T-helper 17 cell (primary cell): ENCODE measurements at places on chromosomes 11 and 22. TPM values are rescaled to one million over a fixed set of nuclear protein-coding genes. Genes with fewer than 3 reads are reported as not detected.

GRCh38 chr11:131899950-131900580, 529.6 kb downstream of the NTM start:
- no peaks in the 10 kb centered on the region for H3K36me3 ChIP-seq
- H3K27me3 ChIP-seq: no peaks in the 10 kb centered on the region

- no peak for DNase-seq
- H3K36me3 ChIP-seq: peaks cover 3% of the 10 kb centered on the region
- no peaks in the 10 kb centered on the region for H3K27me3 ChIP-seq
- no peak overlapping the region for H3K4me3 ChIP-seq
- H3K4me1 ChIP-seq: peaks cover 8% of the 10 kb centered on the region
- H3K27ac ChIP-seq: no peak overlapping the region
Observed at GRCh38 chr11:122776546-122776945, 61.8 kb upstream of the CRTAM start.

DNA sequence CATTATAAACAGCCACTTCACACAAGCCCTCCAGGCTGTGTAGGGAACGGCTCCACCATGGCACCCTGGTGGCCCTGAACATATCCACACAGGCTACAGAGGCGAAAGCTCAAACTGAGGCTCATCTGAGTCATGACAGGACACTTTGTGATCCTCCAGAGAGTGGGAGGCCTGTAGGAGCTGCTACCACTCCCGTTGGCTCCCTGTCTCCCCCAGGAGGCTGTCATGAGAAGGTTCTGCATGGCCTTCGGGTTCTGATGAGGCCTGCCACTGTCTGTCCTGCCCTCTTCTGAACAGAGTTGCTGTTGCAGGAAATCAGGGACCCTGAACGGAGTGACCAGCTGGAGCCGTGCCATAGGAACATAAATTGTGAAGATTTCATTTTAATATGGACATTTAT, 23.8 kb upstream of the ALDH3B2 start:
- H3K27me3 ChIP-seq: peaks cover 56% of the 10 kb centered on the region
- H3K27ac ChIP-seq: no peak overlapping the region
- DNase-seq: no peak

DNA sequence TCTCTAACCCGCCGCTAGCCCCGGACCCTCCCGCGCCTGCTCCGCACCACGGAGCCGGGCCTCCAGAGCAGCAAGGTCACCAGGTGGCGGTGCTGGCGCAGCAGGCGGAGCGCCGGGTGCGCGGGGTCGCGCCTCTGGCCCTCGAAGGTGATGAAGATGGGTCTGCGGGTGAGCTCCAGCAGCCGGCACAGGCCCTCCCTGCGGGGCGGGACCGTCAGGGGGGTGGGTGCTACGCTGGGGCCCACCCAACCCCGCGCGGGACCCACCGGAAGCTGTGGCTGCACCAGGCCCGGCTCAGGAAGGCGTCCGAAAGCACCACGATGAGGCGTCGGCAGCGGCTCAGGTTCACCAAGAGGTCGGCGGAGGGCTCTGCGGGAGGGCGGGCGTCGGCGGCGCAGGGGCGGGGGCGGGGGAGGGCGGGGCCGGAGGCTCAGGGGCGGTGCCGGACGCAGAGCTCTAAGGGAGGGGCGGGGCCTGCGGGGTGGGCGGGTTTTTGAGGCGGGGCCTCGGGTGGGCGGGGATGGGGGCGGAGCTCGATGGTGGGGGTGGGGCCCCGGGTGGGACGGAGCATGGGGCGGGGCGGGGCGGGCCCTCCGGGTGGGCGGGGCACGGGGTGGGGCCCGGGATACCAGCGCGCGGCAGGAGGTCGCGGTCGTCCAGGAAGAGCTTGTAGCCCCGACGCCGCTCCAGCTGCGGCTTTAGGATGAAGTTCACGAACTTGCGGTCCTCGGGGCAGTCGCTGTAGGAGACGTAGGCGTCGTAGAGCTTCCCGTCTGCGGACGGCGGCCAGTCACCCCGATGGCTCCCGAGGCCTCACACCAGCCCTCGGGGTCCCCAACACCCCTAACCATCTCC, 7.8 kb downstream of the SIGIRR start:
- peaks cover 8% of the 10 kb centered on the region for H3K4me1 ChIP-seq
- peak overlapping the region; percentile 63 for H3K4me3 ChIP-seq
- DNase-seq: peak; percentile 95

The KRTAP5-8 gene
- total RNA-seq: not detected

The RASL10A gene
- not detected for total RNA-seq

GRCh38 chr22:40997520-40997919, 46.3 kb downstream of the RBX1 start:
- H3K27ac ChIP-seq: no peak overlapping the region
- no peak overlapping the region for H3K4me3 ChIP-seq
- H3K36me3 ChIP-seq: peaks cover 3% of the 10 kb centered on the region
- DNase-seq: no peak

The ZNF195 gene
- 27.6 TPM for total RNA-seq

GRCh38 chr11:8839957-8840945, 70.7 kb upstream of the AKIP1 start:
- no peak overlapping the region for H3K27ac ChIP-seq
- peaks cover 7% of the 10 kb centered on the region for H3K36me3 ChIP-seq
- no peak for DNase-seq
- peaks cover 8% of the 10 kb centered on the region for H3K4me1 ChIP-seq
- H3K4me3 ChIP-seq: no peak overlapping the region

DNA sequence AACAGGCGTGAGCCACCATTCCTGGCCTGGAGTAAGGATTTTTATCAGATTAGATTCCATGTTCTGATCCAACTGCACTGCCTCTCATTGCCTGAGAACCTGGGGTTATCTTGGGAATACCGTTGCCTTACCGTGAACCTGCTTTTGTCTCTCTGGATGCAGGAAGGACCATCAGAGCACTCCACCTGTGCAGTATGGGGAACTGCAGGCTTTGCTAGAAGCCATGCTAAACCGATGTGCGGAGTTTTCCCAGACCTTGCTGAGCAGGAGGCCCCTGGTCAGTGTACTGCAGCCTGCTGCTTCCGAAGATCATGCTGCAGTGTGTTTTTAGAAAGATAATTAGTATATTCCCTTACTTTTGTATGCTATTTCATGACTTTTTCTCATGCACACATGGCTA, 43.6 kb downstream of the MEI1 start:
- H3K4me3 ChIP-seq: no peak overlapping the region
- H3K27me3 ChIP-seq: peaks cover 13% of the 10 kb centered on the region

The GLYATL2 gene
- total RNA-seq: not detected

- H3K36me3 ChIP-seq: no peaks in the 10 kb centered on the region
- no peak overlapping the region for H3K4me3 ChIP-seq
- H3K4me1 ChIP-seq: no peaks in the 10 kb centered on the region
- no peak overlapping the region for H3K27ac ChIP-seq
- no peak for DNase-seq
Observed at GRCh38 chr22:48204296-48204695, 1441.8 kb downstream of the TBC1D22A start.

DNA sequence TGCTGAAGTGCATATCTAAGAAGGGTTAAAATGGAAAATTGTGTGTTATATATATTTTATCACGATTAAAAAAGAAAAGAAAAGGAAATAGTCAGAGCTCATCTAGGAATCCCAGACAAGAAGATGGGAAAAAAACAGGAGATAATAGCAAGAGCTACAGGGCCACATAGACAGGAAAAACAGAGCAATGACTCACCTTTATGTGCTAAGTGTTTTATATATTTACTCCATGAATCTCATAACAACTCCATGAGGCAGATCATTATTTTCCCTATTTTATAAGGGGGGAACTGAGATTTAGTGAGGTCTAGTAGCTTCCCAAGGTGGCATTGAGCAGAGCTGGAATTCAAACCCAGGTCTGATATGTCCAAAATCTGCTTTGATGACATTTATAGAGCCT, 18.1 kb upstream of the ELF5 start:
- H3K27me3 ChIP-seq: peaks cover 17% of the 10 kb centered on the region
- no peaks in the 10 kb centered on the region for H3K4me1 ChIP-seq
- no peaks in the 10 kb centered on the region for H3K36me3 ChIP-seq
- H3K27ac ChIP-seq: no peak overlapping the region
- H3K4me3 ChIP-seq: no peak overlapping the region

The TMEM132A gene
- total RNA-seq: not detected

GRCh38 chr11:111528557-111528956, 12.0 kb upstream of the LAYN start:
- peaks cover 16% of the 10 kb centered on the region for H3K27me3 ChIP-seq
- no peak overlapping the region for H3K4me3 ChIP-seq
- no peaks in the 10 kb centered on the region for H3K36me3 ChIP-seq
- H3K4me1 ChIP-seq: peaks cover 11% of the 10 kb centered on the region
- no peak for DNase-seq
- no peak overlapping the region for H3K27ac ChIP-seq

DNA sequence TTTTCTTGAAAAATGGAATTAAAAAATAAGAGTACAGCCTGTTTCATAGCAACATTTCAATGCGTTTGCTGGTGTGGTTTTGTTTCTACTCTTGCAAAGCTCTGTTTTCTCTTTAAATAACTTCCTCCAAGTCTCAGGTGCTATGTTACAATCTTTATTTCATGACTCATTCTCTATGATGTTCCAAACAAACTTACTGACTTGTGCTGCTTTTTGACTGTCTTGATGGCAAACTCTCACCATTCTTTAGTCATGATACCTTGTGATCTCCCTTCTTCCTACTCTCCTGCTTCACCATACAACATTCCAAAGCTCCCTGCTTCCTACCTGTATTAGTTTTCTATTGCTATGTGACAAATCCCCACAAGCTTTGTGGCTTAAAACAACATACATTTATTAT, 166.1 kb downstream of the C11orf91 start:
- DNase-seq: no peak
- no peaks in the 10 kb centered on the region for H3K4me1 ChIP-seq
- peaks cover 52% of the 10 kb centered on the region for H3K27me3 ChIP-seq
- H3K4me3 ChIP-seq: no peak overlapping the region
- H3K27ac ChIP-seq: no peak overlapping the region

DNA sequence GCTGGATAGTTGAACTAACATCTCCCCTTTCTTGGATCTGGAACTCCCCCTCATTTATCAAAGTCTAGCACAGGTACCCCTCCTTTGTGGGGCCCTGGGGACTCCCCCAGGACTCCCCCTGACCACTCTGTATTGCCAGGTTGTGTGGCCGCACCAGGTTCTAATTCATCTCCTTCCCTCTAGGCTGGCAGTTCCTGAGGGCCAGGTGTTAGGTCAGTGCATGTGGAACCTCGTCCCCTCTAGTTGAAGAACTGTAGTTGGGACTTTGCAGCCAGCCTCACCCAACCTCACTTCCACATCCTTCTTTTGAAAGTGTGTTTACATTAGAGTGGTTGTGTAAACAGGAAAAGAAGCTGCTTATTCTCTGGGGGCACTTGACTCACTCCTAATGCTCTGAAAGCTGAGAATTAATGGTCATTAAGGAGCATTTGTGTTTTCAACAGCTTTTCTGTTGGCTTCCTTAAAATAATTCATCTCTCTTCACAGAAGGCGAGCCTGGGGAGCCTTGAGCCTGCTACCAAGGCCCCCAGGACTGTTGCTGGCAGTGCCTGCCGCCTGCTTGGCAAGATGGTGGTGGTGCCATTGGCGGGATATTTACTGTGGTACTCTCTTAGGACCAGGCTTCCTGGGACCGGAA, 11.8 kb downstream of the UPB1 start:
- no peak for DNase-seq
- no peak overlapping the region for H3K4me3 ChIP-seq
- H3K36me3 ChIP-seq: peaks cover 2% of the 10 kb centered on the region
- no peak overlapping the region for H3K27ac ChIP-seq

The SLC5A4 gene
- total RNA-seq: not detected

DNA sequence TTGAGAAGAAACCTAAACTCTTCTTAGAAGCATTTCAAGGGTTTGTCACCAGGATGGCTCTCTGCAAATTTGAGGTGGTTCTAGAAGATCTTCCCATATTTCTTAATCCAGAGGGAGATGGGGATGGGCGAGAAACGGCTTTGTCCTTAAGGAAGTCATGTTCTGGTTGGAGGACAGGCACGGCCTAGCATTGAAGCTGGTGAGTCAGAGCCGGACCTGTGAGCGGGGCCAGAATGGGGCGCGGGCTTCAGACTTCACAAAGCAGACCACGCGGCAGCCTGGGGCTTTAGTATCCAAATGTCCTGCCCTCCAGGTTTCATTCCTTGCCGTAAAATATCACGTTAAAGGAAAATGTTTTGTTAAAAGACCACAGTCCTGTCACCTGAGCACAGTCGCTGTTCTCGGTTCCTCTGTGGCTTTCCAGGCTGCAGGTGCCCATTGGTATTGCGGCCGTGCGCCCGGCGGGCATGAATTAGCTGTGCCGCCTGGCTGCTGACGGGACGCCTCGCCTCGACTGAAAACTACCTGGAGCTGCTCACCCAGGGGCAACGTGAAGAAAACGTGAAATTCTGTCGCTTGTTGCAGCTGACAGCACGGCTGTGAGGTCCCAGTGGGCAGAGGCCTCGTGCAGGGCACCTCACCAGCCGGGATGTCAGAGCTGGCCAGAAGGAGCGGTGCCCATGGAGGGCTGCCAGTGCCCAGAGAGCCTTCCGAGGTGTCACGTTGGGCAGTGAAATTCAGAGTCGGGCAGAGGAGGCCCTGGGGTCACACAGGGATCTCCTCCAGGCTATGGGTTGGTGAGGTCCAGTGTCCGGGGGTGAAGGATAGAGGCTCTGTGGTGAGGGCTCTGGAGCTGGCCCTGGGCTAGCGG, 59.0 kb downstream of the LRP5 start:
- H3K27ac ChIP-seq: no peak overlapping the region
- peaks cover 3% of the 10 kb centered on the region for H3K4me1 ChIP-seq
- H3K4me3 ChIP-seq: no peak overlapping the region
- peaks cover 7% of the 10 kb centered on the region for H3K27me3 ChIP-seq
- H3K36me3 ChIP-seq: peaks cover 2% of the 10 kb centered on the region

- no peak overlapping the region for H3K27ac ChIP-seq
- no peak for DNase-seq
- H3K36me3 ChIP-seq: peaks cover under 1% of the 10 kb centered on the region
- no peaks in the 10 kb centered on the region for H3K27me3 ChIP-seq
Observed at GRCh38 chr11:65774525-65775306, 6.1 kb downstream of the AP5B1 start.

DNA sequence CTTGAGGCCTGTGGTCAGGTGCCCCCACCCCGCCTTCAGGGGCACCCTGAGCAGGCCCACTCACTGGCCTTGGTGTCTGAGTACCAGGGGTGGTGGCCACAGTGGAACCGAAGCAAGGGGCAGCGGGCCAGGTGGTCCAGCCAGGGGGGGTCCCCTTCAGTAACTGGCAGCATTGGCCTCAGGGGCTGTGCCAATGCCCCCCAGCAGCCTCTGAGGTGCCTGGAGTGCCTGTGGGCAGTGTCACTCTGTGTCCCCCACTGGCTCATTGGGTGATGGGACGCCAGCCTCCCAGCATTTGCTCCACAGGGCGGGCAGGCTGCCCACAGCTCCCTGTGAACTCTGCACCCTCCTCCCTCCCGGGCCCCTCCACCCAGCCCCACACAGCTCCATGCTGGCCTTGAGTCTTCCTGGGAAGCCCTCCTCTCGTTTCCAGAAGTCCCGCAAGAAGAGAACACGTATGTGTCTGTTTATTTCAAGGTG, 29.5 kb upstream of the CARS1 start:
- no peak for DNase-seq
- no peaks in the 10 kb centered on the region for H3K27me3 ChIP-seq
- no peak overlapping the region for H3K27ac ChIP-seq
- H3K4me1 ChIP-seq: peaks cover under 1% of the 10 kb centered on the region

The MISFA gene
- 1.9 TPM for total RNA-seq

- no peak overlapping the region for H3K4me3 ChIP-seq
- peaks cover 6% of the 10 kb centered on the region for H3K4me1 ChIP-seq
- peaks cover 1% of the 10 kb centered on the region for H3K36me3 ChIP-seq
- no peak for DNase-seq
- H3K27ac ChIP-seq: no peak overlapping the region
Observed at GRCh38 chr22:27970596-27971220, 51.7 kb upstream of the PITPNB start.

GRCh38 chr22:37088108-37088605, 21.4 kb downstream of the TMPRSS6 start:
- H3K4me1 ChIP-seq: peaks cover 11% of the 10 kb centered on the region
- H3K27me3 ChIP-seq: no peaks in the 10 kb centered on the region
- no peak for DNase-seq
- no peak overlapping the region for H3K4me3 ChIP-seq
- H3K36me3 ChIP-seq: peaks cover 6% of the 10 kb centered on the region
- H3K27ac ChIP-seq: peak overlapping the region; percentile 80

The CNGA4 gene
- total RNA-seq: 0.15 TPM
